ENCODE measurements at places on chromosomes 4 and X.
A peak's percentile ranks its signal among the peaks of the same experiment; 100 is the strongest.

- DNase-seq: no peak
These were observed 39.9 kb downstream of the HS6ST2 start for GRCh38 chrX:132918523-132918922.

DNA sequence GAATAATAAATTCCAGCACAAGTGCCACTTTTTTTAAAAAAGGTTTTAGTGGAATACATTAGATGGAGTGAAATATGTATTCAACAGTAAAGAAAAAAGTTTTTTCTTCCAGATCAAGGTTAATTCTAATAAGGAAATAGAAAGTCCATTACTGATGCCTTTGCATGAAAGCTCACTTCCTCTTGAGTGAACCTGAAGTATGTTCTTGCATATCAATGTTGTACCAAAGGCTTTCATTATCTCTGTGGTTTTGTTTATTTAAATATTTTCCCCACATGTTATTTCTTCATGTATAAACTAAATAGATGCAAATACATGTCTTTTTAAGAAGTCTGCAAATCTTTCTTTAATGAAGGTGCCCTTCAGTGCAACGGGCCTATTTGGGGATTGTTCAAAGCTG is 307.9 kb downstream of the C4orf33 start:
- DNase-seq: no peak

DNA sequence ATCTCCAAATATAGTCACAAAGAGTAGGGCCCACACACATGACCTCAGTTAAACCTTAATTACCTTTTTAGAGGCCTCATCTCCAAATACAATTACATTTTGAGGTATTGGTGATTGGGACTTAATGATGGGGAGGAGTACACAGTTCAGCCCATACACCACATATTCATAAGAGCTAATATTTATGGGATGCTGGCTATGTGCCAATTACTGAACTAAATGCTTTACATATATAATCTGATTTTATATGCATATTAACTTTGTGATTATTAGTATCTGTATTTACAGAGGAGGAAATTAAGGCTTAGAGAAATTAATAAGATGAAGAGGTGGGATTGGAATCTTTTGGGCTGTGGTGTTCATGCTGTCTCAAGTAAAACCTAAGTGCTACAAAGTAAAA is 17.8 kb downstream of the SMARCAD1 start:
- no peak for DNase-seq

GRCh38 chr4:152937336-152938236 is 1.5 kb downstream of the FHDC1 start:
- peak; percentile 65 for DNase-seq

GRCh38 chr4:148022975-148023374 is 291.1 kb downstream of the ARHGAP10 start:
- no peak for DNase-seq

All from LHCN-M2 (cell line).